ENCODE measurements at places on chromosomes 5 and 9.

GRCh38 chr5:139402561-139403158, 1.2 kb downstream of the SPATA24 start:
- ATAC-seq: no peak

DNA sequence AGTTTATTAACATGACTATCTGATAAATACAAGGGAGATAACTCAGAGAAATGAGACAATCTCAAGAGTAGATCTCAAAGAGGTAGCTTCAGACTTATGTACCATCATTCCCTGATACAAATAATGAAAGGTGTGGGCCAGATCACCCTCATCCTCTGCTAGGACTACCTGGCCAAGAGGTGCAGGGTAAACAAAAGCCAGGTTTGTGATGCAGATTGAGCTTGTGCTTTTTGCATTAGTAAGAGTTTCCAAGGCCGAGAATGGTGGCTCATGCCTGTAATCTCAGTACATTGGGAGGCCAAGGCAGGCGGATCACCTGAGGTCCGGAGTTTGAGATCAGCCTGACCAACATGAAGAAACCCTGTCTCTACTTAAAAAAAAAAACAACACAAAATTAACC, 8.9 kb upstream of the SPIN1 start:
- no peak for ATAC-seq

DNA sequence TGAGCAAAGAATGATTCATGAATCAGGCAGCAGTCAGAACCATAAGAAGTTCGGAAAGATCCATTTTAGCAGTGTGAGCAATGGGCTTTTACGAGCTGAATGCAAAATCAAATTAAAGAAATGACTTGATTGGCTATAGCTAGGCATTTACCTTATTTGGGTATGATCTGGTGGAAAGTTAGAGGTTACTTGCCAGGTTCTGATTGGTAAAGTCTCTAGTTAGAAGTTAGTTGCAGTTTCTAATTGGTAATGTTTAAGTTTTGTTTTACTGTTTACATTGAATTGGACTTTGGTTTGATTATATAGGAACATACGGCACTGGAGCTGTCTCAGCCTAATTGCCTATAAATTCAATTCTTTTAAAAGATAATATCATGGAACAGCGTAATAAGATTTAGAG, 97.9 kb downstream of the ITGA1 start:
- ATAC-seq: no peak

- no peak for ATAC-seq
These were observed 52.3 kb downstream of the SLC46A2 start for GRCh38 chr9:112838342-112838741.

DNA sequence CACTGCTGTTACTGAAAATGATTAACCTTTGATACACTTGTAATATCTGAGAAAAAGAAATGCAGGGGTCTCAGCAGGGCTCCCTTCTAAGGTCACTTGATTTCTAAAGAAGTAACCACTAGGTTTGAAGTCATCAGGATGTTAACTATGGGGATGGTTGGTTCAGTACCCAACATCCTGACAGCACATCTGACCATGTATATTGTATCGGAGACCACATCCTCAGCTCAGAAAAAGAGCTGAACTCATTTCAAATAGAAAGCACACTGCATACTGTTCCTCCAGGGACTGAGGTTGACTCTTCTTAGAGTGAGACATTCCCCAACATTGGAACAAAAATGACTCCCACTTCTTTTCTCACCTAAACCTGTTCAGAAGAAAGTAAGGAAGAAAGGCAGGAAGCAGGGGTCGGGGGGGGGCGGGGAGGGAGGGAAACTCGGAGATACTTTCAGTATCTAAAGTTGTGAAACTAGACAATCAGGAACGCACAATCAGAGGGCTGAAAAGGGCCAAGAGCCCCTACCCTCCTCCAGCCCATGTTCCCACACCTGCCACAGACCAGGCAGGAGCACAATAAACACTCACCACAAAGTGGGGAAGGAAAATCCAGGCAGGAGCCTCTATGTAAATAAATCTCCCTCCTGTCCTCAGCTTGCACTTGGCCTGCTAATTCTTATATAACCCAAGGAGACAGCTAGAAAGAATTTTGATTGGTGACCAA, 730 bp upstream of the GZMA start:
- ATAC-seq: peak; percentile 86

GRCh38 chr9:16060436-16061129, 507.7 kb downstream of the CCDC171 start:
- ATAC-seq: no peak

GRCh38 chr5:119055294-119055693, 15.6 kb upstream of the DMXL1 start:
- ATAC-seq: no peak

DNA sequence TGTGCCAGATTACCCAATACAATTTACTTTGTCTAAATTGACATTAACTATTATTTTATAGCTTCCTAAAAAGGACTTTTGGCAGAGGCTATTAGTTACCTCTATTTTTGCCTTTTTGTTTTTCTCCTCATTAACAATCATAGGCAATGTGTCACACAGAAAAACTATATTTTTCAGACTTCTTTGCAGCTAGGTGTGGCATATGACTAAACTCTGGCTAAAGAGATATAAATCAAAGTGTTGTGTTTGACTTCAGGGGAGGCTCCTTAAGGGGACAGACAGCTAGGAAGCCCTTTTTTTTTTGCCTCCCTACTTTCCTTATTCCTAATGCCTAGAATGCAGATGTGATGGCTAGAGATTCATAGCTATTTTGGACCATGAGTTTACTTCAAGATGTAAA, 19.7 kb upstream of the GCNT4 start:
- ATAC-seq: no peak

DNA sequence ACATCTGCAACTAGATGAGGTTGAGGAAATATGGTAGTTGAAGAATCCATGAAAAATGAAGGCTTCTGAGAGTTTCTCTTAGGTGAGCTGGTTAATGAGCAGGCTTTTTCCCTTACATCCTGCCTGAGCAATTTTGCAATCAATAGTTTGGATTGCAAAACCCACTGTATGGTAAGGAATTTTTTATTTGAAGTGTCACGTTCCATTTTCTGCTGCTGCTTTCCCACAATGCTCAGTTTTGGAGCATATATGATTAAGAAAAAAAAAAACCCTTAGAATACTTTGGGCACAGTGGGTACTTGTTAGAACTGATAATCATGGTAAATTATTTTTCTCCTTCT, 144.2 kb downstream of the PCSK1 start:
- no peak for ATAC-seq

- peak; percentile 49 for ATAC-seq
These were observed 6.3 kb upstream of the PHYKPL start for GRCh38 chr5:178238711-178239592.

DNA sequence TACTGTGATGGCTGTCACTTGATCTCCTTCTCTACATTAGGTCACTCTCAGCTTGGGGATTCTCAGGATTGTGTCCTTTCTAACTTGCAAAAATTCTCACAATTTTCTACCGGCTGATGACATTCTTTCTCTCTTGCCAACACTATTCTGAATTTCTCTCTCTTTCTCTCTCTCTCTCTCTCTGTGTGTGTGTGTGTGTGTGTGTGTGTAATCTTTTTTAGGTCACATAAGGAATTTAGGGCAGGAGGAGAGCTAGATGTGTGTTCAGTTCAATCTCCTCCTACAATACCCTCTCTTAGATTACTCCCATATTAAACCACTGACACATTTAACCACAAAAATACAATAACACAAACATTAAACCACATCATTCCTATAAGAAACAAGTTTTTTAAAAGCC, 242.3 kb upstream of the NREP start:
- ATAC-seq: no peak

- ATAC-seq: no peak
These were observed 160.7 kb downstream of the CACNA1B start for GRCh38 chr9:138038244-138038671.

GRCh38 chr5:58133631-58134296, 326.1 kb downstream of the PLK2 start:
- no peak for ATAC-seq

GRCh38 chr5:175698401-175699115, 40.7 kb downstream of the HRH2 start:
- no peak for ATAC-seq

DNA sequence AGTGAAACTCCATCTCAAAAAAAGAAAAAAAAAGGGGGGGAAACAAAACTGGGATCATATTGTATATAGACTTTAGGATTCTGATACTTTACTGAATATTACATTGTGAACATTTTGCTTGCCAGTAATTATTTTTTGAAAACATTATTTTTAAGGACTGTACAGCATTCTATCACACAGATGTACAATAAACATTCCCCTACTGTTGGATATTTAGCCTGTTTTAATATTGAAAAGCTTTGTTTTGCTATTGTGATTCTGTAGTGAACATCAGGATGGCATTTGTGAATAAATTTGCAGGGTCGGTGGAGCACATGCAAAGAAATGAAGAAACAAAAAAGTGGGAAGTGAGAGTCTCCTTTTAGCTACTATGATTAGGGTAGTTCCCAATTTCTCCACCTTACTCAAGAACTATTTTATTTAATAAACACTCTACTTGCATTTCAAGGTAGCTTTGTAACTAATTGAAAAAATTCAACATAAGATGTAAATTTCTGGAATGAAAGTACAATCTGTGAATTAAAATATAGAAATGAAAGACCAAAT, 18.7 kb downstream of the RASGRF2 start:
- ATAC-seq: no peak

DNA sequence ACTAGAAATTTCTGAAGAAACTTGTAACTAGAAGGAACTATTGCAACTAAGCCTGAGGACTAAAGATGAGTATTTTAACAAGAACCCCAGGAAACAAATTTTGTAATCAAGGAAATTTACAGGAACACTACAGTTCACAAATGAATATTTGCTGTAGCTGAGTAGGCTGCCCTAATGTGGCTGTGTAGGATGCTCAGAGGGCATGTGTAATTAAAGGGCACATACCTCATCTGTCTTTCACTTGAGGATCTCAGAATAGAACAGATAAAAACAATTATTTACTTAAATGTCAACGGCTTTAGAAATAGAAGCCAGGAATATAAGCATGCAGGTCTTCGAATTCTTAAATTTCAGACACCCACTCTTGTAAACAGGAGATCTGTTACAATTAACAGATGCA, 119.8 kb downstream of the MED27 start:
- ATAC-seq: no peak

- no peak for ATAC-seq
These were observed 3.8 kb downstream of the DCANP1 start for GRCh38 chr5:135443161-135443960.

GRCh38 chr9:28607843-28608242, 1034.6 kb upstream of the C9orf72 start:
- ATAC-seq: no peak

GRCh38 chr9:130215341-130216119, 43.3 kb downstream of the NCS1 start:
- ATAC-seq: peak; percentile 31

- no peak for ATAC-seq
These were observed 165.3 kb downstream of the ERCC6L2 start for GRCh38 chr9:96040591-96041461.

GRCh38 chr9:135476561-135477355, 2.8 kb upstream of the PPP1R26 start:
- no peak for ATAC-seq

DNA sequence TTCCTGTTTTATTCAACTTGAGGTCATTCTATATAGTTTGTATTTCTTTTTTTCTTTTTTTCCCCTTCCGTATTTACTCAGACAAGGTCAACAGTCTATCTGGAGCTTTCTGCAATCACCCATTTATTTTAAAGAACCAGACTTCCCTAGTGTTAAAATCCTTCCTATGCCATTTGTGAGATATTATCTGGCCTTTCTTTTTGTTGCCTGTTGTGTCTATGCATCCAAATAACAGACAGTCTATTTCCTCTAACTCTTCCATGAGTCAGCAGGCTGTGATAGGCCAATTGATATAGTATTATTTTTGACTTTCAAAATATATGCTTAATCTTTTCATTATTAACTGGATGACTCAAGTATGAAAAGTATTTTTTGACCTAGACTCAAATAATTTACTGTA, 291.2 kb upstream of the PTPRD start:
- no peak for ATAC-seq

- no peak for ATAC-seq
These were observed 59.0 kb downstream of the CWC27 start for GRCh38 chr5:64827703-64828102.

- ATAC-seq: no peak
These were observed 149.7 kb upstream of the SV2C start for GRCh38 chr5:75933489-75933888.

DNA sequence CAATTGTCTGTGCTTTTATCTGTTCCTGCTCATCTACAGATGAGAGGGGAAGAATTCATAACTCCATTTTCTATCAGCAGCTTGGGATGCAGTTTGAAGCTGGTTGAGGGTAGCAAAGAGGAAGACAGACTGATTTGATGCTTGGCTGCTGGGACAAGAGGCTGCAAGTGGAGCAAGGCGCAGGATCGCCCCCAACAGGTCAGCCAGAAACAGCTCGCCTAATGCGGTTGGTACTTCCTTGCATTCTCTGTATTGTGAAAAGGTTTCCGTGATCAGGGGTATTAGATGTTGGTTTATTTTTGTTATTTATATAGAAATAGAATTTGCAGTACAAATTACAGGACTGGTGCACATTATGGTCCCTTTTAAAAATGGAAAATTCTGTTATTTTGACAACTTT, 40.6 kb downstream of the ZNF883 start:
- no peak for ATAC-seq

- ATAC-seq: no peak
These were observed 23.1 kb downstream of the NIM1K start for GRCh38 chr5:43215073-43215631.

DNA sequence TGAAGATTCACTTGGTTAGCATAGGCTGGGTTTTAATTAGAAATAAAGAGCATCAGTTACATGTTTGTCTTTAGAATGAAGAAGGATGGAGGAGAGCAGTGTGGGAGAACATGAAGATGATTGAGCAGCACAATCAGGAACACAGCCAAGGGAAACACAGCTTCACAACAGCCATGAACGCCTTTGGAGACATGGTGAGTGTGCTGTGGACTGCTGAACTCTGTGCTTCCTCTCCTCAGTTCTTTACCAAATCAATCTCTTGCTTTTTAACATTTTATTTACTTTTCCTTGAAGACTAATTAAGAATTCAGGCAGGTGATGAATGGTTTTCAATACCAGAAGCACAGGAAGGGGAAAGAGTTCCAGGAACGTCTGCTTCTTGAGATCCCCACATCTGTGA, 38.2 kb upstream of the SPATA31E1 start:
- ATAC-seq: no peak

DNA sequence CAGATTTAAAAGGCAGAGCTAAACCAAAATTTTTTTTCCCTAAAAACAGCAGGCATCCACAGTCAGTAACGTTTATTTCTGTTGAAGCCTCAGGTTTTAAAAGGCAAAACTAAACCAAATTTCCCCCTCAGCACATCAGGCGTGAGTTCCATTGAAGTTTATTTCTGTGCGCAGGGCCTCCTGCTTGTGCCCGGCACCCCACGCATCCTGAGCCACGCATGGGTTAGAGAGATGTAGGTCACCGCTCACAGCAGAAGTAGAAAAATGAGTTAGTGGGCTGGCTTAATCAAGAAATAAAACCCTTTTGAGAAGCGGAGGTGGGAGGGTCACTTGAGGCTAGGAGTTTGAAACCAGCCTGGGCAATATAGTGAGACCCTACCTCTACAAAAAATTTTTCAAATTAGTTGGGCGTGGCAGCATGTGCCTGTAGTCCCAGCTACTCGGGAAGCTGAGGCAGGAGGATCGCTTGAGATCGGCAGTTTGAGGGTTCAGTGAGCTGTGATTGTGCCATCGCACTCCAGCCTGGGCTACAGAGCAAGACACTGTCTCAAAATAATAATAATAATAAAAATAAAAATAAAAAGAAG, 75.6 kb upstream of the SPIN1 start:
- ATAC-seq: peak; percentile 61

GRCh38 chr5:168860503-168860902, 281.3 kb upstream of the PANK3 start:
- ATAC-seq: no peak

GRCh38 chr9:129211686-129212085, 33.6 kb upstream of the IER5L start:
- no peak for ATAC-seq

Data from activated T-helper 17 cell treated with anti-CD3 and anti-CD28 coated beads, Interleukin-2, amount 50 U/mL, for 72 hours (primary cell).